ENCODE measurements at places on chromosomes 7 and 10.

- DNase-seq: no peak
These were observed 8.8 kb downstream of the CCDC136 start for GRCh38 chr7:128800567-128800966.

DNA sequence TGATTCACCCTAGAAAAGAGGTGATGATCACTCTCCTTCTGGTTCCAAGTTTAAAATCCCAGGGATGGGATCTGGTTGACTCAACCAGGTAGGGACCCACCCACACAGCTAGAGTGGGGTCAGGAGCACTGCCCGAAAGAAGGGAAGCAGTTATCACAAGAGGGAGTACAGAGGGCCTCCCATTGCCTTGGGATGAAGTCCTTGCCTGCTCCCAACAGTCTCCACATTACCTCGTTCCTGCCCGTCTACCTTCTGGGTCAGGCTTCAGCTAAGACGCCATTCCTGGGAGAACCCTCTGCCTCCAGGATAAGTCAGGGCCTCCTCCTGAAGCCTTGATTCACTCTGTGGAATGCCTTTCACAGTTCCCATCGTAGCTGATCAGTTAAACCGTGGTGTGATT is 23.8 kb downstream of the ZMIZ2 start:
- DNase-seq: no peak

GRCh38 chr7:19146699-19147098 is 1.5 kb upstream of the FERD3L start:
- DNase-seq: no peak

DNA sequence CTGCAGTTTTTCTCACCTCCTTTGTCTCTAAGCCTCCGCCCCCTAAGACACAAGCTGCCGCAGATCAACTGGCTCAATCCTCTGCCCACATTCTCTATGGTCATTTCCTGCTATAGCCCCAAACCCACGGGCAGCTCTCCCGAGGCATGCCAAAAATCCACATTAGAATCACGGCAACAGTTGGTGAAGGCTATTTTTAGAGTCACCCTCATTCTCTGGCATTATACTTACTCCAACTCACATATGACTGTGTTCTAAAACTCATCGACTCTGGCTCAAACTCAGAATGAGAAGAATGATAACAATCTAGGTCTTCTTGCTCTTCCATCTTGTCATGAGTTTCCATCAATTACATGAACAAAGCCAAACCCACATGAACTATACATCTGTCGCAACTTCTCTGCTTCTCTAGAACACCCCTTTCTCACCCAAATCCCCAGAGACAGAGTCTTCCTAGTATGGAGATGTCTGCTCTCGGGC is 10.9 kb upstream of the KIAA1549 start:
- no peak for DNase-seq

GRCh38 chr7:40923626-40924025 is 779.3 kb downstream of the INHBA start:
- DNase-seq: no peak

DNA sequence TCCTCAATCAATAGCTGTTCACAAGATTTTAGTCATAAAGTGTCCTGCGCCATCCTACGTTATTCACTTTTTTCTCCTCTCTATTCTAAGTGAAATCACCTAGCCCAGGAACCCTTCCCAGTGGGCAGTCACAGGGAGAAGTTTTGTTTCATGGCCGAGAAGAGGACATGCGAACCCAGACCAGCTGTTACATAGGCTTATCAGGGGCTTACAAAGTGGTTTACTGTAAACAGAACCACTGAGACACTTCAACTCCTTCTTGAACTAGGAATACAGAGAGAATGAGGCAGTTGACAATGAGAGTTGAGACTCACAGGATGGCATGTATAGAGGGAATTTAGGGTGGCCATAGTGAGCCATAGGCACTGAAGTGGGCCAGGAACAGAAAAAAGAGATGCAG is 246.9 kb upstream of the GLI3 start:
- DNase-seq: no peak

DNA sequence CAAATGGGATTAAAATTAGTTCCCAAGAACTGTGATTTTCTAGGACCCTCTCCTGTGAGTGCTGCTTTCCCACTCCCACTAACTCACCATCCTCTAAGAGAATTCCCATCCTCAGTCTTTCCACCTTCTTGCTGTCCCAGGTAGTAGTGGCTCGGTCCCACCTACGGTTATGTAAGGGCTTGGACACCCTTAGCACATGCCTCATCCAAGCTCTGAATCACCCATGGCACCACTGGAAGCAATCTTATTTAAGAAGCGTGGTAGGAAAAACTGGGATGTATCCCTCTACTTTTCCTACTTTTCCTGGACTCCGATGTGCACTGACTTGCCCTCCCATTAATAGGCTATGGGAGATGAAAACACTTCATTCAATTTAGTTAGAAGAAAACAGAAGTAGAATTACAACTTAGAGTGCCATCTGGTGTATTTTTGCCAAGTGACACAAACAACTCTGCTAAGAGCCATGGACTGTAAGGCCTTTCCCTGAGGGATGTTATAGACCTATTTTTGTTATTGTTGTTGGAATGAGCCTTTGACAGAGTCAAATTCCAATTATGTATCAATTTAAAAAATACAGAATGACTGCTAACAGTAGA is 13.7 kb upstream of the ANKRD22 start:
- no peak for DNase-seq

DNA sequence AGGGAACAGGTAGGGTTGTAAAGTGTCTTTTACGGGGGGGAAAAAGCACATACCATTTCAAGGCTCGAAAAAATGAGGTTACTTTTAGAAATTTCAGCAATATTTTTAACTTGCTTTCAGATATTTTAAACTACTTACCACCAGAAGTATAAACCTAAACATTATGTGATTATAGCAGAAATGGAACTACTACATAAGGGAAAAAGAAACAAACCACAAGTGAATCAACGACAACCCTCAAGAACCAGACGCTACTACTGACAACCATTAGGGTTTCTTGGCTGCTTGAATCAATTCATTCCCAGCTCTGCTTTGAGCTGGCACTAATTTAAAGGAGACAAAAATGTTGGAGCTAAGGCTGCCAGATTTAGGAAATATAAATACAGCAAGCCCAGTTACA is 80.1 kb downstream of the ZFAND4 start:
- DNase-seq: no peak

DNA sequence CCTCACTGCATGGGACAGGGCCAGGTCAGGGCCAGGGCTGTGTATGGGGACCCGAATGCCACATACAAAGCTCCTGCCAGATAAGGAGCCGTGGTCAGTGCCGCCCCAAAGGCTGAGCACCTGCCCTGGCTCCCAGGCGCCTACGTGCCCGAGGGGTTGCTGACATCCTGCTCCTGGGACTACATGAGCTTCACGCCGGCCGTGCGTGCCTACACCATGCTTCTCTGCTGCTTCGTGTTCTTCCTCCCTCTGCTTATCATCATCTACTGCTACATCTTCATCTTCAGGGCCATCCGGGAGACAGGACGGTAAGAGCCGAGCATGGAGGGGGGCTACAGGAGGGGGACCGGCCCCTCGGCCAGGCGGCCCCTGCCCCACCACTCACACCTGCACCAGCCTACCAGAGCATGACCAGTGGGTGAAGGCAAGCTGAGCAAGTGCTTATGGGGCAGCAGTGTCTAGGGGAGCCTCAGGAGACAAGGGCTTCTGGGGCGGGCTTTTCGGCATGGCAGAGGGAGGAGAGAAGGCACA is 4.9 kb downstream of the OPN4 start:
- DNase-seq: no peak

- no peak for DNase-seq
These were observed 761.5 kb upstream of the C7orf33 start for GRCh38 chr7:147829016-147829415.

DNA sequence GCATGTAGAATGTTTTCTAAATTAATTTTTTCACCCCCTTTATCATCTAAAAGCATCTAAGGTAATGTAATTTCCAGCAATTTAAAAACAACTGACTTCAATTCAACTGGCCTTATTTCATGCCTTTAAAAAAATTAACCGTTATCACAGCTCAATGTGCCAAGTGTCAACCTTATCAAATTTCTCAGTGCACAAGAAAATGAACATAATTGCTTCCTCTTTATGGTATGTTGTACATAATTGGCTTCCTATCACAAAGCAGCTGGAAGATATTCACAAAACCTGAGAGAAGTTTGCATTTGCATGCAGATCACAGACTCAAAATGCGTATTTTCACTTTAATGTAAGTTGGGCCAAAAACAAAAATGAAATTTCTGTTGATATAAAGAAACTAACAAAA is 966.4 kb downstream of the GRM8 start:
- no peak for DNase-seq

DNA sequence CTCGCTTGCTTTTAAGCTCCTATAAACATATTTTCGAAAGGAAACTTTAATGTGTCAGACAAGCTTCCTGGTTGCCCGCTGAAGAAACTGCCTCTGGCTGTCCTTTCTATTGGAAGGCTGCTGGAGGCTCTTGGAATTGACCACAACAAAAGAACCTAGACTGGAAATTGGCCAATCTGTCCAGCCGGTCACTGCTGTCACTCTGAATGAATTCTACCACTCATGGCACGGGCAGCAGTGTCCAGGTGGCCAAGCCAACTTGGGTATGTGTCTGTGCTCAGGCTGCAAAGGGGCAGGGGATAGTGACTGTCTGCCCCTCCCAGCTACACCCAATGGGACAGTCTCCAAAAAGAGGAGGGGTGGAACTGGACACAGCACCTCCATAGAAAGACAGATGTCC is 57.6 kb downstream of the CDH23 start:
- no peak for DNase-seq

- no peak for DNase-seq
These were observed 4.2 kb upstream of the SORBS1 start for GRCh38 chr10:95565336-95565735.

DNA sequence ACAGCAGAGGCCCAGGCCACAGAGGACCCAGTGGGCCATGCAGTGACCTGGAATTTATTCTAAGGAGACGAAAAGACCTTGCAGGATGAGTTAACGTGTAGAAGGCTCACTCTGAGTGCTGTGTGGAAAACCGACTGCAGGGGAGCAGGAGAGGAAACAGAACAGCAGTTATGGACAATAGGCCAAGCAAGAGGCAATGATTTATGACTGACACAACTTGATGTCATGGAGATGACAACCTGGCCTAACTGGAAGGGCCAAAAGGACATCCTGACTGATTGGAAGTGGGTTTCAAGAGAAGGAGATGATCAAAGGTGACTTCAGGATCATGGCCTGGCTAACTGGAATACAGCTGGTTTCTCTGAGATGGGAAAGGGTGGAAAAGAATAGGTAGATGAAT is 70.2 kb upstream of the RAPGEF5 start:
- DNase-seq: no peak

GRCh38 chr7:130927062-130927461 is 193.1 kb upstream of the KLF14 start:
- DNase-seq: no peak

- no peak for DNase-seq
These were observed 3.5 kb upstream of the ACSL5 start for GRCh38 chr10:112370424-112370819.

DNA sequence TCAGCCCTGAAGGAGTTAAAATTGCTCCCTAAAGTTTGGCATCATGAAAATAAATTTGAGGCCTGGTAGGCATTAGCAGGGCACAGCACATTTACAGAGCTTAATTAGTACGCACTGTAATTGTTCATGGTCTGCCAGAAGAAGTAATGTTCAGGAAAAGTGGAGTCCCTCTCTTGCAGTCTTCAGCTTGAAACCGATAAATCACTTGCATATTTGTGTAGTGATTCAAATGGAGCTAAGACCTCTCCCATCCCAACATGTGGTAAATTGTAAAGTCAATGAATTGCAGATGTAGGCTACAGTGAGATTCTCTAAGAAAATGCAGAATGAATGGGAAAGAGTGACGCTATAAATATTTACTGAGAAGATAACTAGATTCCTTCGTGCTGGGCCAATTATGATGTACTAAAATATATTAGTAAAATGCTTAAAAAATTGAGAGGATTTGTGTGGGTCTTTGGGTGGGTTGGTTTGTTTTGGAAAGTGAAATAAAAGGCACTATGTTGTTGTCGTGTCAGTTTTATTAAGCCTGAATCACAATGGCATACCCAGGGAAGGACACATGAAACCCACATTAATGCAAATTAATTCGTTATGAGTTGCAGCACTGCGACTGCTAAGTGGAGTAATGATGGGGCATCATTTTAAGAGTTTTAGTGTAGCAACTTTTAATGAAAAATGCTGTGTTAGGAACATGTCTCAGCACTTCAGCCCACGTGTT is 8.4 kb downstream of the TCF7L2 start:
- DNase-seq: peak; percentile 87

GRCh38 chr7:129925416-129926002 is 27.3 kb downstream of the UBE2H start:
- peak; percentile 12 for DNase-seq

GRCh38 chr10:36191009-36191408 is 548.9 kb upstream of the FZD8 start:
- DNase-seq: no peak

- DNase-seq: no peak
These were observed 179.8 kb downstream of the NPSR1 start for GRCh38 chr7:34837801-34838201.

DNA sequence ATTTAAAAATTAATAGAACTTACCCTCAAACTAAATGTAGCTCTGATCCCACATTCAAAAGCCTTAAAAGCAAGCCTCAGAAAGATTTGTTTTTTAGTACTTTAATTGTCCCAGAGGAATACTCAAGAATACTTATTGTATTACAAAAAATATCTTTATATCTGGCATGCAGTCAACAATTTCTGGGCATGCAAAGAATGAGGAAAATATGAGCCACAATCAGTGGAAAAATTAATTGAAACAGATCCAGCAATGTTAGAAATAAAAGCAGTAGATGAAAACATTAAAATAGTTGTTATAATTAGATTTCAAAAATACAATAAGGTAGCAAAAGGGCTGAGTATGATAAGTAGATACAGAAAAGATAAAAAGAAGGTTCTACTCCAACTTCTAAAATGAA is 154.7 kb downstream of the PON1 start:
- no peak for DNase-seq

- DNase-seq: no peak
These were observed 4.4 kb upstream of the FZD9 start for GRCh38 chr7:73429215-73429614.

- no peak for DNase-seq
These were observed 15.4 kb upstream of the MEST start for GRCh38 chr7:130476297-130477150.

GRCh38 chr7:617614-618538 is 98.2 kb upstream of the PDGFA start:
- DNase-seq: no peak

- no peak for DNase-seq
These were observed 218.8 kb downstream of the MTERF1 start for GRCh38 chr7:91661727-91662126.

- DNase-seq: no peak
These were observed 135.1 kb upstream of the GHITM start for GRCh38 chr10:84004221-84004620.

DNA sequence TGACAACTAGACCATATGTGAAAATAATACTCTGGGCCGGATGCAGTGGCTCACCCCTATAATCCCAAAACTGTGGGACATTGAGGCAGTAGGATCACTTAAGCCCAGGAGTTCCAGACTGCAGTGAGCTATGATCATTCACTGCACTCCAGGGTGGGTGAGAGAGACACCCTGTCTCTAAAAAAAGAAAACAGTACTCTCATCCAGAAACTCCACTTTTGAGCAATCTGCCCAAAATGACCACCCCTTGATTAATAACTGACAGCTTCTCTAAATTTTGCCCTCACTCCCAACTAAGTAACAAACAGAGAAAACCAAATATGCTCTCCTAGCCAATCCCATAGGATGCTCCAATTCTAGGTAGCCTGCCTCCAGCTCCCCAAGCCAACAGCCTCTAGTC is 62.5 kb upstream of the AKR1E2 start:
- no peak for DNase-seq
